ENCODE measurements at places on chromosomes 4 and X.
A peak's percentile ranks its signal among the peaks of the same experiment; 100 is the strongest.

GRCh38 chr4:156939139-156939538 lies 32.5 kb downstream of the PDGFC start:
- no peak for DNase-seq

DNA sequence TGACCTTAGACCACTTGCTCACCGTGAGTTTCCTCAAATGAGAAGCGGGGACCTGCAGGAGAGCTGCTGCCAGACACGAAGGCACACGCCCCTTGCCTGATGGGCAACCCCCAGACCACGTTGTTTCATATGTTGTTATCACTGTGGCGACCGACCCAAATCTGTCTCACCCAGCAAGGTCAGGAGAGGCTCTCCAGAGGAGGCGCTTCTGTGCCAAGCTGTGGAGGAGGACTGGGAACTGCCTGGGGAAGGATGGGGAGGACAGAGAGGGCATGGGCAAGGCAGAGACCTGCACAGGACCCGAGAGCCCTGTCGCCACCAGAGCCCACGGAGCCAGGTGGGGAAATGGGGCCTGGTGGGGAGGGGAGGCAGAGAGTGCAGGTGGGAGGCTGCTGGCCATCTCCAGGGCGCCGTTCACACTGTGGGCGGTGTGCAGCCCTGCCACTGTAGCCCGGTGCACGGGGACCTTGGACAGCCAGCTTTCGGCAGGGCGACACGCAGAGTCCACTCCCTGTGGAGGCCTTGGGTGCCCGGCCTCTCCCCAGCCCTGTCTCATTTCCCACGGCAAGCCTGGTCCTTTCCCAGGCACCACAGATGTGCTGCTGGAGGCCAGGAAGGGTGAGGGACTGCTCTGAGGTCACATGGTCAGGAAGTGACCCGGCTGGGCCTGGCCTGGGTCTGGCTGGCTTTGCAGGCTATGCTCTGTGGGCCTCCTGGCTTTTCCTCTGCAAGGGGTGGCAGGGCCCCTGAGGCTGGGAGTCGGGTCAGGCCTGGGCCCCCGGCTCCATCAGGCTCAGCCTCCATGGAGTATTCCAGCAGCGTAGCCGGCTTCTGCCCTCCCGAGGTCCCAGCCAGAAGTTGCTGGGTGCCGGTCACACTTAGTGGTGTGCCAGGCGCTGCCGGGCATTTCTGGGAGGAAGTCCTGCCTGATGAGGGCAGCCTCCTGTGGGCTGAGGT lies 3.2 kb downstream of the HTRA3 start:
- DNase-seq = no peak

GRCh38 chr4:154307451-154307850 lies 184.1 kb downstream of the DCHS2 start:
- no peak for DNase-seq

DNA sequence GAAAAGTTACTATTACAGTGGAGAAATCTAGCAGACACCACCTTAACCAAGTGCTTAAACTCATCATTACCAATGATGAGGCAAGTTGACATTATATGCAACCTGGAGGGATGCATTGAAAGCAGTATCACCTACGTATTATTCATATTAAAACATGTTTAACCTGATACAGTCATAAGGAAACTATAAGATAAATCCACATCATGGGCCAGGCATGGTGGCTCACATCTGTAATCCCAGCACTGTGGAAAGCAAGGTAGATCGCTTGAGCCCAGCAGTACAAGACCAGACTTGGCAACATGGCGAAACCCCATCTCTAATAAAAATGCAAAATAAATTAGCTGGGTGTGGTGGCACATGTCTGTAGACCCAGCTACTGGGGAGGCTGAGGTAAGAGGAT lies 22.3 kb upstream of the INTU start:
- no peak for DNase-seq

- DNase-seq = no peak
These were observed 11.9 kb upstream of the MAOA start for GRCh38 chrX:43644124-43644701.

- DNase-seq = no peak
These were observed 60.1 kb upstream of the PLAC1 start for GRCh38 chrX:134718105-134718965.

DNA sequence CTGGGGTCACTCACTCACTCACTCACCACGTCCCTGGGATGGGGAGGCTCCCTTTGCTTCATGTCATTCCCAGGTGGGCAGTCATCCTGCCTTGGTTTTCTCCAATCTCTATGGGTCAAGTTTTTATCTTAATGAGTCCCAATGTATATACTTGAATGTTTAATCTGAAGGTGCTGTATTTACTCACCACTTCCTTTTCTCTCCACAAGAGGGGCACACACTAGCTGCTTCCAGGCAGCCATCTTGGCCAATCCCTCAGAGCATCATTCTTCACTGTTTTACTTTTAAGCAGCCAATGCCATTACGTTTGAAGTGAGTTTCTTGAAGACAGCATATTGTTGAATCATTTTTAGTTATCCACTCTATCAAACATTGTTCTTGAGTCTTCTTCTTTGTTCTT lies 153.4 kb upstream of the ARSJ start:
- no peak for DNase-seq

- no peak for DNase-seq
These were observed 176.5 kb downstream of the FBXW7 start for GRCh38 chr4:152359208-152360044.

GRCh38 chrX:107599450-107599861 lies 28.9 kb upstream of the PRPS1 start:
- no peak for DNase-seq

DNA sequence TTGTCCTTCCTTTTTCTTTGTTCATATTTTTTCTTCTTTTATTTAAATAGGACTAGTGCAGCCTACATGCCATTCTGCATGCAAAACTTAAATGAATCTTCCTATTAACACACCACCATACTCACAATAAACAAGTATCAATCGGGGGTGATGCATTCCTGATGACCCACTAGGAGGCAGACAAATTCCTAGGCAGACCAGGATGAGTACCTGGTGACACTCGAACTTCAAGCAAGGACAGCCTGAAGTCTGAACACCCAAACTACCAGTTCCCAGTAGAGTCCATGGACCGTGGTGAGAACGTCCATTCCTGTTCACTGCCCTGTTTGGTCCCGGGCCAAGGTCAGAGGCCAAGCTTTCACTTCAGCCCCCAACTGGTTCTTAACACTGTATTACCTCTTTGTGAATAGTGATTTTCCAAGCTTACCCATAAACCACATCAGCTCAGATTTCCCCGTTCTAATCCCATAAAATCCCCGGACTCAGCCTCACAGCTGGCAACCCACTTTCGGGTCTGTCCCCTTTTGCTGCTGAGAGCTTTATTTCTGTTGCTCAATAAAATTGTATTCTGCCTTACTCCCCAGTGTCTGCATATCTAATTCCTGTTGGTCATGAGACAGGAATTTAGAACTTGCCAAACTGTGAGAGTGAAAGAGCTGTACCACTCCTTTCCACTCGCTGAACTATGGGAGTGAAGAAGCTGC lies 1286.6 kb downstream of the FSTL5 start:
- no peak for DNase-seq

GRCh38 chr4:15779306-15779705 lies 1.2 kb downstream of the CD38 start:
- DNase-seq = peak; percentile 72

- DNase-seq = peak; percentile 81
These were observed 785 bp upstream of the EFNB1 start for GRCh38 chrX:68827848-68828624.

DNA sequence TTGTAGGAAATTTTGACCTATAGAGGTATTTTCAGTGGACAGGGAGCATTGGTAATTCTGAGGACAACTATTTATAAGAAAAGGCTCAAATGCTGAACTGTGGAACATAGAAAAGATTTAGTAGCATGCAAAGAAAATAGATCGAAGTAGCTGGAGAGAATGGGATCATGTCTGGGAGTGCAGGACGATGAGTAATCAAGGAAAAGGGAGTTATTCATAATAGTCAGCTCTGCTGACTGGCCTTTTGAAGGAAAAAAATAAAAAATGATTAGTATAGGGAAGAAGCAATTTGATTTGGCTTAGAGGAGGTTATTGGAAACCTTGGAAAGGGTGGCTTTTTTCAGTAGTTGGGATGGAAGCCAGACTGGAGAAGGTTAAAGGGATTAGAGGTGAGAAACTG lies 22.9 kb upstream of the ANK2 start:
- no peak for DNase-seq

DNA sequence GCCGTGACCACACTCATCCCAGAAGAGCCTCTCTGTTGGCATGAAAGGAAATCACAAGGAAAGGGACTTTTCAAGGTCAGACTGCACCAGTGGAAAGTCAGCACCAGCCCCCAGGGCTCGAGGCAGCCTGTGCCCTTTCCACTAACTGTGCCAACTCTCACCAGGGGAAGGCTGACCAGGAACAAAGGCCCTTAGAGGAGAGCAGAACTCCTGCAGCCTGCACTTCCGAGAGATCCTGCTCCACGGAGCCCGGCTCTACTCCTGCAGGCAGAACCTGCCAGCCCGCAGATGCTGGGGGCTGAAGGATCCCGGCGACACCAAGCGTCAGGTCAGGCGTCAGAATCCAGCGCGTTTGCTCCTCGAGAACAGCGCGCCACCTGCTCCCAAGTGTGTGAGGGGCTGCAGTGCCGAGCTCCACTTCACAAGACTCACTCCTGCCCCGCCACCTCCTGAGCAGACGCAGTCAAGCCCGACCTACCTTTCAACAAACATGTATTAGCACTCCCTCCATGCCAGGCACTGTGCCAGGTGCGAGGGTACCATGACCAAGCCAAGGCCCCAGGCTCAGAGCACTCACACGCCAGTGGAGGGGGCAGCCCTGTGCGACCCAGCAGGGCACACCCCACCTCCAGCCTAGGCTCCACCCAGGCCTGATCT lies 13.6 kb upstream of the HELT start:
- peak; percentile 56 for DNase-seq

GRCh38 chrX:95974890-95975289 lies 709.8 kb upstream of the DIAPH2 start:
- DNase-seq = no peak

- DNase-seq = no peak
These were observed 2156.6 kb upstream of the TENM3 start for GRCh38 chr4:180086480-180087190.

DNA sequence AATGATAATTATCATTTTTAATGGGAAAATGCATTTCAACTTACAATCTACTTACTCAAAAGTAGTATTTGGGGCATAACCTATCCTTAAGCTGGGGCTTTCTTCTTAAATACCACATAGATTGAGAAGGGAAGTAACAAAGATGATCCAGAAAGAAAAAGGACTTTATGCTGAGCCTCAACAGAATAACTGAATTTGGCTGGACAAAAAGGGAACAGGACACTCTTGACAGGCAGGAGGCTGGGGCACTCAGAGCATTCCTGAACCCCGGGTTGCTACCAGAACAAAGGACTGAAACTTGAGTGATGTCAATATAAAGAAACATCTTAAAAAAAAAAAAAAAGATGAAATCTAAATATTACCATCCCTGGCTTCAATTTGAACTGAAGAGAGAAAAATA lies 23.9 kb downstream of the RELL1 start:
- no peak for DNase-seq

DNA sequence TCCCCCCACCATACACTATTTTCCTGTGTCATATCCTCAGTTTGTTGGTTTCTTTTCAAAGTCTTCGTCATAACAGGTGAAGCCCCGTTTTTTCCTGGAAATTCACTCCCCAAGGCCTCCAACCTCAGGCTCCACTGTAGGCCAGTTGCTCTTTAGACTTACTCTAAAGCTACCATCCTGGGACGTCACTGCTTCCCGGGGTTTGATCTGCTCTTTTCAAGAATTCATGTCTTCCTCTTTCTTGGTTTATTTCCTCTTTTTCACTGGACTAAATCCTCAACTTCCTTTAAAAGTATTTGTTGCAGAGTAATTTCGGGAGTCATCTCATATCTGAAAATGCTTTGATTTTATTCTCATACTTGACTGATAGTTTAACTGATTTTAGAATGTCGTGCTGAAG lies 6.5 kb upstream of the SERTM2 start:
- DNase-seq = no peak

- DNase-seq = no peak
These were observed 275.4 kb upstream of the SFRP2 start for GRCh38 chr4:154064244-154064643.

GRCh38 chr4:41174444-41174843 lies 39.9 kb downstream of the APBB2 start:
- no peak for DNase-seq

GRCh38 chr4:26013629-26014028 lies 99.6 kb downstream of the SMIM20 start:
- DNase-seq = no peak

GRCh38 chrX:107603429-107604159 lies 24.7 kb upstream of the PRPS1 start:
- DNase-seq = no peak

GRCh38 chrX:155864655-155865054 lies 16.5 kb upstream of the VAMP7 start:
- no peak for DNase-seq

DNA sequence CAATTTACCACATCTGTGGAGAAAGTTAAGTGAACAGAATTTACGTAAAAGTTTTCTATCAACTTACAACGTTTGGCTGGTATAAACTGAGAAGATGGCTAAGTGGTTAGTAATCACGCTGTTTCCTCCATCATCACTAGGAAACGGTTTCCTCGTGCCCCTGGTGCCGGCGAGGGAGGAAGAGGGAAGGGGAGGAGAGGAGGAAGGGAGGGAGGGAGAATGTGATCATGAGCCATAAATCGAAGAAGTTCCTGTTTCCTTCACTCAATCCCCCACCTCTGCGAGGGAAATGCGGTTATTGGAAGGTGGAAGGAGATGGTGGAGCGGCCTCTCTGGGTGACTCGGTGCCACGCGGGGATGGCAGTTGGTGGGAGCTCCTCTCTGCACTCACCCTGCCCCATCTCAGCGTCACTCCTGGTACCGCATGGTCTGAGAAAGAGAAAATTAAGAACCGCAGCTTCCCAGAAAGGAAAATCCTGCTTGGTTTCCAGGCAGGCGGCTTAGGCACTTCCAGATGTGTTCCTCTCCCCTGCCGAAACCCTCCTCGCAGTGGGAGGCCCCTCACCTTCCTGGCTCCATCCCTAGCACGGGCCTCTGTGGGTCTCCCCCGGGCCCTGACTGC lies 216.8 kb downstream of the AFAP1 start:
- DNase-seq = no peak

- DNase-seq = no peak
These were observed 5.9 kb upstream of the GK2 start for GRCh38 chr4:79413886-79414285.

DNA sequence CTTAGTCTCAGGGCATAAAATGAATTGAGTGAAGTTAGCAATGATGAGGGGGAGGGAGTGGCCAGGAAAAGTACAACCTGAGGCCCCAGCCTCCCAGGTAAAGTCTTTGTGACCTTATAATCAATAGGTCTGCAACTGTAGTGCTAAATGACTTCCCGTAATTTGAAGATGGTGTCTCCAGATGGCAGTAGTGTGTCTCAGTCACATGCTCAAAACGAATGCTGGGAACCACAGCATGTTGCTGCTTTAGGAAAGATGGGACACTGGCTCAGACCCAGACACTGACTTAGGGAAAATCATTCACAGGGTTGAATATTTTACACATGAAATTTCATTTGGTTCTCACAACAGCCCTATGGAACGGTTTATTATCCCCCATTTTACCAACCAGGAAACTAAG lies 10.3 kb downstream of the SRPX2 start:
- no peak for DNase-seq

- no peak for DNase-seq
These were observed 329.7 kb downstream of the FBXW7 start for GRCh38 chr4:152206185-152206584.
